ENCODE measurements at places on chromosomes 7 and 10.

- DNase-seq = no peak
- no peak overlapping the region for H3K27ac ChIP-seq
- H3K4me3 ChIP-seq = no peak overlapping the region
- H3K36me3 ChIP-seq = no peaks in the 10 kb centered on the region
- H3K27me3 ChIP-seq = no peaks in the 10 kb centered on the region
These were observed 41.8 kb downstream of the APBB1IP start for GRCh38 chr10:26479766-26480492.

DNA sequence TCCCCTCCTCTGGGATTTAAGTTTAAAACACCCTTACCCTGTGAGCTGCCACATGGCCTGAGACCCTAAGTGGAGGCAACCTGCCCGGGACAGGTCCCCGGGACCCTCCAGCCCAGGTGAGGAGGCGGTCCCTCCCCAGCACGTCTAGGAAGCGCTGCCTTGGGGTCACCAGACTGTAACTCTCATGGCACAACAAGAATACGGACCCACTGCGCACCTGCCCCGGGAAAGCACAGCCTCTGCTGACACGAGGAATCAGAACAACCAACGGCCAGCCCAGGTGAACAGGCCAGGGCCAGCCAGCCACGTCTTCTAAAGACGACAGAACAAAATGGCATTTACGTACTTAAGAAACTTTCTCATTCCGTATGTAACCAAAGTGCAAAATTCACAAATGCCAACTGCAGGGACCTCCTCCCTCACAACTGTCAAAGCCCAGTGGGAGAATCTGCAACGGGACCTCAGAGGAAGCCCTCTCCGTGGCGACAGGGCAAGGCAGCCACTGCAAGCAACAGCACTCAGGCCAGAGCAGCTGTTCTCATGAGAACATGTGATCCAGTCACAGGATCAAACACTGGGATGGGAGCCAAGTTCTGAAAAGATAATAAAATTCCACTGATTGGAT is 208.4 kb downstream of the DIP2C start:
- H3K4me1 ChIP-seq = peaks cover 16% of the 10 kb centered on the region
- peak; percentile 21 for DNase-seq
- H3K27me3 ChIP-seq = no peaks in the 10 kb centered on the region
- no peak overlapping the region for H3K4me3 ChIP-seq
- no peaks in the 10 kb centered on the region for H3K36me3 ChIP-seq

GRCh38 chr10:19920075-19920726 is 104.0 kb downstream of the PLXDC2 start:
- H3K4me3 ChIP-seq = no peak overlapping the region
- H3K36me3 ChIP-seq = no peaks in the 10 kb centered on the region
- no peak overlapping the region for H3K27ac ChIP-seq
- H3K27me3 ChIP-seq = no peaks in the 10 kb centered on the region
- no peak for DNase-seq

DNA sequence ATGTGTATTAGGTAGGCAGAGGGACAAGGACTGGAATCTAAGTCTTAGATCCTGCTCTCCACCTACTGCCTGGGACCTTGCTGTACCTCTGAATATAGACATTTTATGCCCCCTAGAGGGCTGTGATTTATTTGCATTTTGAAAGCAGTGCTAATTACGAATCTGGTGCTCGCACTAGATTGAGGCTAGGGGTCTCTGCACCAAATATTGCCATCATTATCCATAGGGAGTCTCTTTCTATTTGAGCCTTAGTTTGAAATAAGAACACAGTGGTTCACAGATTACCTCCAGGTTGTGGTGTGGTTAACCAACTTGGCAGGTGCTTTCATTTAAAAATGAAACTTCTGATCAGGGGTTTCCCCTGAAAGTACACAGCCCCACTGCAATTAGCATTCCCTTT is 41.8 kb downstream of the CNNM1 start:
- H3K27me3 ChIP-seq = peaks cover 14% of the 10 kb centered on the region
- no peak overlapping the region for H3K4me3 ChIP-seq
- DNase-seq = peak; percentile 64
- no peaks in the 10 kb centered on the region for H3K36me3 ChIP-seq
- no peak overlapping the region for H3K27ac ChIP-seq

DNA sequence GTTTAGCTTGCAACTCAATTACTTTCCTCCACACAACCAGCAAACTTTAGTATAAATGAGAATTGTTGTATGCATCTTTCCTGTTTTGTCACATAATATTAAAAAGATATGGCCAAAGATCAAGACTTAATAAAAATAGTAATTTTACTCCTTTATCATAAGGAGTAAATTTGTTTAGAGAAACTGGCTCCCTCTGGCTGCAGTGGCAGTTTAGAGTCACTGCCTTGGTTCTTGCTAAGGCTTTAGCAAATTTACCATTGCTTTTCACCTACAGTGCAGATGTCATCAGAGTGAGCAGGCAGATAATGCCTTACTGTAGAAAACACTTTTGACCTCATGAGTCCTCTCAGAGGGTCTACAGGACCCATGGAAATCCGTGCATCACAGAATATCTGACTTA is 2.6 kb downstream of the PRPF18 start:
- H3K27ac ChIP-seq = no peak overlapping the region
- no peaks in the 10 kb centered on the region for H3K36me3 ChIP-seq
- H3K27me3 ChIP-seq = peaks cover under 1% of the 10 kb centered on the region
- no peak overlapping the region for H3K4me3 ChIP-seq
- H3K4me1 ChIP-seq = no peaks in the 10 kb centered on the region

GRCh38 chr10:85168243-85168642 is 839.9 kb downstream of the CCSER2 start:
- no peak overlapping the region for H3K27ac ChIP-seq
- no peak overlapping the region for H3K4me3 ChIP-seq
- no peak for DNase-seq
- no peaks in the 10 kb centered on the region for H3K36me3 ChIP-seq
- no peaks in the 10 kb centered on the region for H3K4me1 ChIP-seq

DNA sequence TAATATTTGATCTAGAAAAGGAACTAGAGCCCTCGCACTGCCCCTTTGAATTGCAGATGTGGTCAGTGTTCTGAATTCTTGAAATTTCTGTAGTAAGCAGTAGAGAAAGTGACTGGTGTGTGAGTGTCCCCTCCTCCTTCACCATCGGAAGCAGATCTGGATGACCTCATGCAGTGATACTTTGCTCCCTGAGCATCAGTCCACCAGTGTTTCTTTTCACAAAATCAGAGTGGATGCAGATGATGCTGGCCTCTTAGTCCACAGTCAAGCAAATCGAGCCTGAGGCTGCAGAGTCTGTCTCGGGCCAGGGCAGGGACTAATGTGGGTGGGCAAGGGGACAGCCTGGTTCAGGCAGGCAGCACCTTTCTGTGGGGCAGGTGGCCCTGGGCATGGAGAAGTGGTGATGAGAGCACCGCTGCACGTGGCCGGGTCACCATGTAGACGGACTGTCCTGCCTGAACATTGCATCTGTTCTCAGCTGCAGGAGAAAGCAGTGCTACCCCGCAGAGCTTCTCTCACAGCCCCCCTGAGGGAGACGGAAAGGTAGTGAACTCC is 5.4 kb downstream of the INSIG1 start:
- DNase-seq = no peak
- no peak overlapping the region for H3K27ac ChIP-seq
- H3K36me3 ChIP-seq = peaks cover 88% of the 10 kb centered on the region
- H3K4me1 ChIP-seq = peaks cover 14% of the 10 kb centered on the region
- H3K4me3 ChIP-seq = no peak overlapping the region
- no peaks in the 10 kb centered on the region for H3K27me3 ChIP-seq

DNA sequence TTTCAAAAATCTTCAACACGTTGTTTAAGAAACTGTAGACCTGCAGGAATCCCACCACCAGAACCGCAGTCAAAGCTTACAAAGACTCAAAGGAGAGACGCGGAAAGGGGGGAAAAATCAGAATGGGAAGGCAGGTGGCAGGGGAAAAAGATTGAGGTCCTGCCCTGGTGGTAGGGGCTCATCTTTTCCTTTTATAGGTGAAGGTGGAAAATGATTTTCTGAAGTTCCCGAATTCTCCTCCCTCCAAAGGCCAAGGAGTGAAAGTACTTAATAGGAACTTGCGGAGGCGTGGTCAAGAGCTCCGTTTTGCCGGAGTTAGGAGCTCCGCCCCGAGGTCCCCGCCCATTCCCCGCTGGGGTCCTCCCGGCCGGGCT is 724 bp downstream of the BBIP1 start:
- H3K27me3 ChIP-seq = no peaks in the 10 kb centered on the region
- peaks cover 39% of the 10 kb centered on the region for H3K4me1 ChIP-seq
- H3K36me3 ChIP-seq = no peaks in the 10 kb centered on the region
- peak overlapping the region; percentile 94 for H3K27ac ChIP-seq
